ENCODE measurements at places on chromosomes 16 and 17.

DNA sequence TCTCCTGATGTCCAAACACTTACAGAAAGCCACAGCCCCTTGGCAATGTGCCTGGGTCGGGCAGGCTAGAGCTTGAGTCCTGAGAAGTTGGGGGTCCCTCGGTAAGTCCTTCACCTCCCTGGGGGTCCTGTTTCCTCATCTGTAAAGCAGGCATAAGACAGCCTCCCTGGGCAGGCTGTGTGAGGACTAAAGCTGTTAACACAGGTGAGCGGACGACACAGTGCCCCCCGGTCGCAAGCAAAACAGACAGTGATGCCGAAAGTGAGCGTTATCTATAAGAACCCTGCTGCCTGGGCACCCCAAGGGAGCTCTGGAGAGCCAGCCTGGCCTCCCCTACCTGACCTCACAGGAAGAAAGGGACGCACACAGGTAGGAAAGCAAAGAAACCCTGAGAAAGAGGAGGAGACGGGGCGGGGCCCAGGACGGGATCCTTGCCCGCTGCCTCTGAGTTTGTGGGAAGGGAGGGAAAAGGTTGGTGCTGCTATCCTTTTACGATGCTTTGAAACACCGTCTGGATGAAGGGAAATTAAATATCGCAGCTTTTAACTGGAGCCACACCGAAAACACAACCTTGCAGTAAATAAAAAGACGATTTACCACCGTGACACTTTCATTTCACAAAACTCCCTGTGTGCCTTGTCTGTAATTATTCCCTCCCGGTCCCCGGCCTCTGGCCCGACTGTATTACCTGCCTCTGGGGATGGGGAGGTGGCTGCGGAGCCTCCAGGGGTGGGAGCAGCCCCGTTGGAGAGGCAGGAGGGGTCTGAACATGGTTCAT lies 67.1 kb downstream of the ENGASE start:
- no peak for DNase-seq

GRCh38 chr17:39270923-39271322 lies 45.2 kb upstream of the STAC2 start:
- DNase-seq: no peak

- no peak for DNase-seq
Observed at GRCh38 chr17:39028690-39029089, 61.5 kb upstream of the FBXO47 start.

DNA sequence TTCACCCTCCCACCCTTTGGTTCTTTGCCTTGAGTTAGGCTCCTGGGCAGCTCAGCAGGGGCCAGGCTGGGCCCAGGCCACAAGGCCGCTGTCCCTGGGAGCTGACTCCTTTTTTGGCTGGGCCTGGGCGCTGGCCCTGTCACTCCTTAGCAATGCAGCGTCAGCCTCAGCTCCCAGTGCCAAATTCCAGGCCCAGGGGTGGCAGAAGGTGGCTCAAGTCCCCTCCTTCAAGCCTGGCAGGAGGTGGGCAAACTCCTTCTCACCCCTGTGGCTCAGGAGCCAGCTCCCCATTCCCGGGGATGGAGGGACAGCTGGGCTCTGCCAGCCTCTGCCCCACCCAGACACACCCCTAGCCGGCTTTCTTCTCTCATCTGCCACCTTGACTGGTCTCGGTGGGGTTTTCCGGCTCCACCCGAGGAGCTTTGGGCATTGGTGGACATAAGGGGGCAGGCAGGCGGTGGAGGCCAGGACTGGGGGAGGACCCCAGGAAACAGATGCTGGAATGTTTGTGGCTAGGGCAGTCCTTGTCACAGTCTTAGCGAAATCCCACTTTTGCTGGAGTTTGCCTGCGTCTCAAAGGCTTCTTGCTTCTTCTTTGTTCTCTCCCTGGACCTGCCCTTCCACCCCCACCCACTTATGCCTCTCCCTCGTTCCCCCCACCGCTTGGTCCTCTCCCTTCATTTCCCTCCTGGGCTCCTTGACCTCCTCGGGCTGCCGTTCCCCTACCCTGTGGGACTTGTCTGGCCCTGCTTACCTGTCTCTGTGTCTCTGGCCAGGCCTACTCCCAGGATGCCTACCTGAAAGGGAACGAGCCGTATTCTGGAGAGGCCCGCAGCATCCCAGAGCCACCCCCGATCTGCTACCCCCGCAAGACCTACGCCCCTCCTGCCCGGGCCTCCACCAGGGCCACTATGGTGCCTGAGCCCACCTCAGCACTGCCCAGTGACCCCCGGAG lies 37.4 kb downstream of the ARHGAP23 start:
- DNase-seq: no peak

GRCh38 chr16:35741546-35741945 lies 2282.1 kb downstream of the TP53TG3F start:
- no peak for DNase-seq

- no peak for DNase-seq
Observed at GRCh38 chr17:49910094-49910857, 58.7 kb upstream of the DLX4 start.

DNA sequence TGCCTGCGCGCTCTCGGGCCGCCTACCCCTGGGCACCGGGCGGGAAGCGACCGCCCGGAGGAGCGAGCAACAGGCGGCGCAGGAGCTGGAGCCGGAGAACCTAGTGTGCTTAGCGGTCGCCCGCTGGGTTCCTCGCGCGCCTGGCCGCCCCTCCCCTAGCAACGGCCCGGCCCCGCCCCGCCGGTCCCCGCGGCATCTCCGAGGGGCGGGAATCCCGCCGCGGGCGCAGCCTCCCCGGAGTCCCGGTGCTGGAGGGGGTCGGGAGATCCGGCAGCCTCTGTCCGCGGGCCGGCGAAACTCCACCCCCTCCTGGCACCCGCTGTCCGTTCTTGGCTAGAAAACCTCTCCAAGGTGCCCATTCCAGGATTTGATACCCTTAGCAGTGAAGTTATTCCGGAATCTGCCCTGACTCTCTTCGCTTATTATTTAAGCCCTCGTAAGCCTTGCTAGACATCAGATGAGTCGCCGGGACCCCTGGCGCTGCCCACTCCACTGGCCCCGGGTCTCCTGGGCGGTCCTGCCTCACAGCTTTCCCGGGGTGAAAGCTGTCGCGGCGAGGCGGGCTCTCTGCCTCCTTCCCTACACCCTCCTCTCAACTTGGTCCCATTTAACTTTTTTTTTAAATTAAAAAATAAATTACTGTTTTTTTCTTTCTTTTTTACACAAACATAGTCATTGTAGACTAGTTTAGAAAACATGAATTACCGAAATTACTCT lies at the start of gene RPRML:
Gene RPRML (minus strand): TSS at position 107 of the 717 bp plus-strand sequence. CDS start 246 bp downstream, outside the sequence.
- peak; percentile 30 for DNase-seq

GRCh38 chr16:73915935-73916334 lies 380.7 kb upstream of the PSMD7 start:
- DNase-seq: no peak

- DNase-seq: peak; percentile 72
Observed at GRCh38 chr17:50056217-50056960, 479 bp downstream of the ITGA3 start.
